ENCODE measurements at places on chromosomes 12 and 14.

DNA sequence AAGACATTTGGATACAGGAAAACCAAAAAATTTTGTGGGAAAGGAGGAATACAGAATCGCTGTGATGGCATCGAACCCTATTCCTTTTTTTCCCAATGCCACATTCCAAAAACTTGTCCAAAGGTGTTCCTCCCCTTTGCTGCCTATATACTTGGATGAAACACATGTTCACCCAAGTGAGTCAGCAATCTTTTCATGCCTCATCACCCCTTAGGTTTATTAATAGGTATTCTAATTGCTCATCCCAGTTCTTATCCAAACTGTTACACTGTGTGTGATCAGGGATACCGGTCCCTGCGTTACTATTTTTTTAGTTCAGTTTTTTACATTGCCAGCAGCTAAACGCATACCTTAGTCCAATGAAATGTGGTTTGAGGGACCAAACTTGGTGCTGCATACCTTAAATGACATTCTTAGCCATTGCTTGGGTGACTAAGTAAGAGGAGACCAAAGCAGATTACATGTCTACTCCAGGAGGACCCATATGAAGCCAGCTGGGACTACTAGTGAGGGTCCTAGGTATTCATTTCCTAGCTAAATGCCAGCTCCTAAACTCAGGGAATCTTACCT lies 20.6 kb upstream of the ST8SIA1 start:
- no peak for DNase-seq

GRCh38 chr12:29082522-29082921 lies 66.6 kb upstream of the FAR2 start:
- no peak for DNase-seq

GRCh38 chr12:12088761-12089160 lies 18.0 kb downstream of the BCL2L14 start:
- DNase-seq: no peak

DNA sequence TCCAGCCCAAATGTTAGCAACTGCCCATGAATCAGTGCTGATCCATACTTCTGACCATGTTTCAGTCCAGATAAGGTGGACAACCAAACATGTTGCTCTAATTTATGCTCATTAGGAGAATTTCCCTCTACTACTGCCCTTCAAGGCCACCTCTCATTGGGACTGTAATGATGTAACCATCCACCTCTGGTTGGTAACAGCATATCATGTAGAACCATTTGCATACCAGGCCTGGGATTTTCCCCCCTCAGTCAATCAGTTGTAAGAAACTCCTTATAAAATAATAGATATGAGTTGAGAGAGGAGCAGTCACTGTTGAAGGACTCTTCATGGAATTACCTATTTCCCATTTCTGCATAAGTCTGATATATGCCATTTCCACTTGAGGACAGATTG lies 17.8 kb upstream of the YAF2 start:
- DNase-seq: no peak

- no peak for DNase-seq
Measured at GRCh38 chr12:90301561-90302133, 593.0 kb upstream of the ATP2B1 start.

- no peak for DNase-seq
Measured at GRCh38 chr14:89486505-89486904, 69.5 kb upstream of the FOXN3 start.

GRCh38 chr12:132390287-132391076 lies 61.1 kb upstream of the GALNT9 start:
- DNase-seq: no peak

DNA sequence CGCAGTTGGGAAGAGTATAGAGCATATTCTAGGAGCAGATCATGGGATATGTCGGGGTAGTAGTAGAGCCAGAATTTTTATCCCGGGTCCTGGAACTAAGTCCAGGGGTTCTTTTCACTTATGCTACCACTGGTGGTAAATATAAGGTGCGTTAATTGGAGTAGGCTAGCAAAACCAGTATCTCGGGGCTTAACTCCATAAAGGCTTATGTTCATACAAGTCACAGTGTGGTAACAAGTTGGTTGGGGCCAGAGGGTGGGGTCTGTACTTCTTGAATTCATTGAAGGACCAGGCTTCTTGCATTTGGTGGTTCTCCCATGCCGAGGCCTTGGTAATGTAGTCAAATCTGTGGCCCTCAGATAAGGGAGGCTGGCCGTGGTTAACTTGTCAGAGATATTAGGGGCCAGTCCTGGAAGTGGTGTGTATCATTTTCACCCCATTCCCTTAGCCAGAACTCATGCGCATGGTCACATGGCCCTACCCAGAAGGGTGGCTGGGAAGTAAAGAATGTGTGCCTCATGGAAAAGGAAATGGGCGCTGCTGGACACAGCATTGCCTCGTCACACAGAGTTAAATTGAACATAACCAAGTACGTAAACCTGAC lies 1.5 kb upstream of the ZNF641 start:
- DNase-seq: no peak

- DNase-seq: peak; percentile 23
Measured at GRCh38 chr14:99596071-99596627, 7.9 kb downstream of the CCDC85C start.

- no peak for DNase-seq
Measured at GRCh38 chr12:12366701-12367481, 10.0 kb downstream of the BORCS5 start.

DNA sequence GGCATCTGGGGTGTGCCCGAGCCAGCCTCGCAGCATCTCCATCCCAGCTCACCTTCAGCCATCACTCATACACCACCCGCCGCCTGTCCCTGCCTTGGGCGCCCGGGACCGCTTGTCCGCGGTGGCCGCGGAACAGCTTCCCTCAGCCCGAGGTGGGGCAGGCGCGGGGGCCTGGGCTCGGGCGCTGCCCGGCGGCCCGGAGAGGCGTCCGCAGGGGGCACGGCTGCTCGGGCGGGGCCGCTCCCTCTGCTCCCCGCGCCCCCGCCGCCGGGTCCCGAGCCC lies 430 bp downstream of the SLC41A2 start:
- peak; percentile 39 for DNase-seq

DNA sequence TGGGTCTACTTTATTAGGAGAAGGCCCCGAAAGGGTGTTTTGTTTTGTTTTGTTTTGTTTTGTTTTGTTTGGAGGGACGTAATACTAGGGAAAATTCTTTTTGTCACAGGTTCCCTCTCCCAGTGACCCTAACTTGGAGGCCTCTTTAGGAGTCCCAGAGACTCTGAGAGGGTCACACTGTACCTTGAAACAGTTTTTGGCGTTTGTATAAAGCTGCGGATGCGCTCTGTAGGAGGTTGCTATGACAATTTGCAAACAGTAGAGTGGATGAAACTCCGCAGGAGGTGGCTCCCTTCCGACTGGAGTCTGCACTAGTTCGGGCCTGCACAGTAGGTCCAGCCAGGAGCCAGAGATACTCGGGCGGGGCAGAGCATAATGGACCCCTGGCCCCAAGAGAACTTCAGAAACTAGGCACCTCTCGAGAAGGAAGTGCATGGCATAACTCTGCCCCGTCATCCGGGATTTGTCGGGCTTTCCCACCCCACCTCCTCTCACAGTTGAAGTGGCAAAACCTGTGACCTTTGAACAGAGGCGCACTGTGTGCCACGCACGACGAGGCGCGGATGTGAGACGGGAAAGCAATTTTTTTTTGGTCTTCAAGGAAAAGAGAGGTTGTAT lies 1.3 kb upstream of the DYRK2 start:
- no peak for DNase-seq

- no peak for DNase-seq
Measured at GRCh38 chr12:131747276-131748177, 36.6 kb downstream of the SFSWAP start.

DNA sequence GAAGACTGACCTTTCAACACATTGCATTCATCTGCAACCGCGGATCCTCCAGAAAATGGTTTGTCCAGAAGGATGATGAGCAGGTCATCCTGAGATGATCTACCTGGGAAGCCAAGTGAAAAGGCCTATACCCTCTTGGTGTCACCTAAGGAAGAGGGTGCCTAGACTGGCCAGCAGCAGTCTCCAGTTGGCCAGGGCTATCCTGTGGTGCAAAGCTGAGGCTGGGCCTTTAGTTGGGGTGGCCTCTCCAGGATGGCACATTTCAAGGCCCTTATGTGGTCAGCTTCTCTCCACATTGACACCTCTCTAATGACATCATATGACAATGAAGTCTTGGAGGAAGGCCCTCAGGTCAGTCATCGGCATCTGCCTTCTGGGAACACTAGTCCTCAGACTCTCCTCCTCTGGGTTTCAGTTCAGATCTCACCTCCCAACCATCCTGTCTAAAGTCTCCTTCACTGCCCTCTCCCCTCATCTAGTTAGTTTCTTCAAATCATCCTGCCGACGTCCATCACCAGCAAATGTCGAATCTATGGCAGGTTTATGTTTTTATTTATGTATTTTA lies 3.3 kb upstream of the SLC22A17 start:
- no peak for DNase-seq

- no peak for DNase-seq
Measured at GRCh38 chr12:16174282-16174681, 103.2 kb downstream of the SLC15A5 start.

- no peak for DNase-seq
Measured at GRCh38 chr12:44816446-44817017, 59.6 kb downstream of the NELL2 start.

- no peak for DNase-seq
Measured at GRCh38 chr12:119836781-119837180, 40.3 kb downstream of the CIT start.

GRCh38 chr12:121036810-121037326 lies 2.2 kb downstream of the OASL start:
- peak; percentile 78 for DNase-seq

GRCh38 chr12:98646294-98647090 lies 1.4 kb downstream of the APAF1 start:
- peak; percentile 44 for DNase-seq

DNA sequence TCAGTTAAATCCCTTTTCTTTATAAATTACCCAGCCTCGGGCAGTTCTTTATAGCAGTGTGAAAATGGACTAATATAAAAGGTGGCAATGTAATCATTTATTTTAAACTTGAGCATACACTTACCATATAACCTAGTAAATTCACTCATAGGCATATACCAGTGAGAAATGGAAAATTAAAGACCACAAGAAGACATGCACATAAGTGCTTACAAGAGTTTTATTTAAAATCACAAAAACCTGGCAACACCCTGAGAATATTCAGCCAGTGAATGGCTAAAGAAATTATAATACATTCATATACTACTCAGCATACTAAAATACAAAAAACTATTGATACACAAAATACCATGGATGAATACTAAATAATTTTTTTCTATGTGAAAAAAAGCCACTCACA lies 1017.5 kb upstream of the TMEM132C start:
- no peak for DNase-seq

DNA sequence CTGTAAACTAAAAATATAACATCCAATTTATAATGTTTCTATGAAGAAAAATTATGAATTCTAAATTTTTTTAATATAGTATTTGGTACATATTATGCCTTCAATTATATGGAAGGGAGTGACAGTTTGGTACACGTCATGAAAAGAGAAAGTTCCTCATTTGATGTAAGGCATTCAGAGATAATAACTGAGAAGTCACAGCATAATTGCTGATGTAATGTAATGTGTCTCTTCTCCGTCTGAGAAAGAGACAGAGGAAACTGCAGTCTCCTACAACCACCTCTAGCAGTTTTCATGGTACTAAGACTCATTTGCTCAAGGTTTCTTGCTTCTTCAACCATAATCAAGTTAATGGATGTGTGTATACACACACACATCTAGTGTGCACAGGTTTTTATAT lies 2.3 kb upstream of the CD69 start:
- no peak for DNase-seq

GRCh38 chr12:14247166-14247565 lies 118.3 kb upstream of the ATF7IP start:
- no peak for DNase-seq

DNA sequence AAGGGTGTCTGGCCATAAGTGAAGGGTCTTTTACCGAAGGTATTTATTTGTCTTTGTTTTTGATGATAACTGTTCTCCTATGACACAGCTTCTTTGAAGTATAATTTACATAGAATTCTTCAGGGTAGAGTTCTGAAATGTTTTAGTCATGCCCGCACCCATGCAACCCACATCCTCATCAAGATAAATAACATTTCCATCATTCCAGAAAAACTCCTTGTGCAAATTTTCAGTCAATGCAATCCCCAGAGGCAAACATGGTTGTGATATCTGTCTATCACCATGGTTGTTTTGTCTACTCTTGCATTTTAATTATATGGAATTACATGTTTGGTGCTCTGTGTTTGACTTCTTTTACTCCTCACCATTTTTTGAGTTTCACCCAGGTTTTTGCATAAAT lies 837.8 kb downstream of the AACS start:
- DNase-seq: no peak

DNA sequence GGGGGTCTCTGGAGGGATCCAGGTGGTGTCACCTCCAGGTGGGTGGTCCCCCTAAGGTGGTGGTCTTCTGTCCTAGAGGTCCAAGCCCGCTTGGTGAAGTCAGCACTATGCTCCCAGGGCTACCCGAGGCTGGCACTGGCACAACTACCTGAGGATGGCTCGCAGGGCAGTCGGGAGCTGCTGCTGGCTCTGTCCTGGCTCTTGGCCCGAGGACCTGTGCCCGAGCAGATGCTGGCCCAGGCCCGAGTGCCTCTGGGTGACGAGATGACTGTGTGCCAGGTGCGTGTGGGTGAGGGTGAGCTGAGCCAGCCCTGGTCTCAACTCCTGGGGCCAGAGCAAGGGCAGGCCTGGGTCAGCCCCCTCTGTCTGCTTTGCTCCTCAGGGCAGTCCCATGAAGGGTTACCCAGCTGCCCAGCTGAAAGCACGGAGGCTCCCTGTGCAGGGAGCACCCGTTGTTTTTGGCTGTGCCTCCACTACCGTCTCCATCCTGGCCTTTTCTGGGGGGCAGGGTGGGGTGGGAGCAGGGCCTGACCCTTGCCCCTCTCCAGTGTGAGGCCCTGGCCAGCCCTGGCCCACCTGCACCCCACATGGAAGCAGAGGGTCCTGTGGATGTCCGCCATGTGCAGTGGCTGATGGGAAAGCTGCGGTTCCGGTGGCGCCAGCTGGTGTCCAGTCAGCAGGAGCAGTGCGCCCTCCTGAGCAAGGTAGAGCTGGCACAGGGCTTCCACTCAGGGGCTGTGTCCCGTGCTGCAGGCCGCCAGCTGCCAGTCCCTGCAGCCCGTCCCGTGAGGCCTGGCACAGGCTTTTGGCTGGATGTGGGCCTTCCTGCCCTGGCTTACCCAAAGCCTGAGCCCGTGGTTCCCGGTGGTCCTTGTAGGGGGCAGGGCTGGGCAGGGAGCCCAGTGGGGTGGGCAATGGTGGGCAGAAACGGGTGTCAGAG lies 1.3 kb downstream of the TEDC1 start:
- no peak for DNase-seq

GRCh38 chr12:30930238-30930637 lies 3.7 kb downstream of the TSPAN11 start:
- no peak for DNase-seq

DNA sequence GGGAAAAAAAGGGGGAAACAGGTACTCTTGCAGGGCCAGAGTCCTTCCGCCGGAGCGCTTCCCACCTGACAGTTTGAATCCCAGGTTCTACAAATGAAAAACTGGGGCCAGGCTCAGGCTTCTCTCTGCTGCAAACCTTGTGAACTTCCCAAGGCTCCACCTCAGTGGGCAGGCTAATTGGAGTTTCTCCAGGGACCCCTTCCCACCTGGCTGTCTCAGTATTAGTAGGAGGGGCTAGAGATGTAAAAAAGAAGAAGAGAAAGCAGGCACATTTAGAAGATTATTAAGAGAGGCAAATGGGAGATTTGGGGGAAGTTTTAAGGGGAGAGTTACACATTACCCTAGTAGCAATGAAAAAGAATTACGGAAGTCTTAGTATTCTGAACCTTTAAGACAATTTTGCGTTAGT lies 20.0 kb upstream of the CLEC2D start:
- peak; percentile 28 for DNase-seq

- DNase-seq: no peak
Measured at GRCh38 chr12:59304077-59304721, 291.6 kb upstream of the SLC16A7 start.

- no peak for DNase-seq
Measured at GRCh38 chr12:56257071-56257470, 1.1 kb downstream of the ANKRD52 start.

Data from kidney tubule cell (primary cell).